GM12864 (cell line): ENCODE measurements at places on chromosomes 4 and X.
A peak's percentile ranks its signal among the peaks of the same experiment; 100 is the strongest.

- no peak for DNase-seq
Observed at GRCh38 chr4:161936625-161937550, 226.9 kb downstream of the FSTL5 start.

- no peak for DNase-seq
Observed at GRCh38 chr4:89598602-89599001, 238.4 kb downstream of the SNCA start.

- DNase-seq: no peak
Observed at GRCh38 chrX:14775416-14775815, 97.5 kb downstream of the FANCB start.

DNA sequence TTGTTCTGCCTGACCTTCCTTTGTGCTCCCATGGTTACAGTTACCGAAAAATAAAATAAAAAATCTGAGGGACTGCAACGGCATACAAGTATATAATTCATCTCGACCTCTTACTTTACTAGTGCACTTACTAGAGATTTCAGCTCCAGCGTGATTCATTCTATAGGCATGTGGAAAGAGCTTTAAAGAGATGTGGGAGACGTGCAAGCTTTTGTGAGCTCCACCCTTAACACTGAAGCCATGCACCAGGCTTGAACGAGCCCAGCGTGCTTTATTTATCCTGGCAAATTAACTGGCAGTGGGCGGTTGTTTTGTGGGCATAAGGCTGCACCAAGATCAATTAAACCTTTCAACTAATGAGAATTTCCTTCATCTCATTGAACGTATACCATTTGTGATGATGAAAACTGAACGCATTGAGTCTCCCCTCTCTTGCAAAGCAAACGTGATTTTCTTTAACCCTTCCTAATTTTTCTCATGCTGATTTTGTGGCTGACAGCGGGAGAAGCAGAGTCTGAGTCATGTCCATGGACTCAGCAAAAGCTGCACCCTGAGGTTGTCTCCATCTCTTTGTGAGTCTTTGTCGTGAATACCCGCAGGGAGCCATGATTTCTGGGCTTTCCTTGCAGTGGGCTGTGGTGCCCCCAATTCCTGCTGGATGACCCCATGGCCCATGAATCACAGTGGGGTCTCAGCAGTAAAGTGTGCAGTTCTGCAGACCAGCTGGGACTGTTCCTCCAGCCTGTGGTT lies 60.1 kb downstream of the MXRA5 start:
- no peak for DNase-seq

DNA sequence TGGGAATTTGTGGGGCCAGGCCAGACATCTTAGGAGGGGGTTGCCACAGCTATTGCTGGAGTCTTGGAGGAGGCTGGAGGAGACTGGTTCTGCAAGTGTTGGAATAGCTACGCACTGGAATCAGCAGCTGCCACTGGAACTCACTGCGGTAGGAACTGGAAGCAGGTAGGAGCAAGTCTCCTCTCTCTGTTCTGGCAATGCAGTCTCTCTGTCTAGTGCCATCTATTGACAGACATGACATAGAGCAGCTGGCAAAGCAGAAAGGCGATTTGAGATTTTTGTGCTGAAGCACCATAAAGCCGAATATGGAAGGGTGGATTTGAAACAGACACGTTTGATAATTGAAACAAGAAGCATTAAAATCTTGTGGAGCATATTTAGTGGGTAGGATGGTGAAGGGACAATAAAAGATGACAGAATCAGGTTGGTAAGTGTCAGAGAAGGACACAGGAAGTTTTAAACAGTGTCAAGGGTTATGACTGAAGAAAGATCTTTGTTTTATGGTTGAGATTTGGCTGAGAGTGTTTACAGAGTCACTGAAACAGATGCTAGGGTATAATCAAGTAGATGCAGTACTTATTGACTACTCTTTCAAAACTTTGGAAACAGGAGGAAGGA lies 23.5 kb upstream of the SYNPO2 start:
- DNase-seq: peak; percentile 19

DNA sequence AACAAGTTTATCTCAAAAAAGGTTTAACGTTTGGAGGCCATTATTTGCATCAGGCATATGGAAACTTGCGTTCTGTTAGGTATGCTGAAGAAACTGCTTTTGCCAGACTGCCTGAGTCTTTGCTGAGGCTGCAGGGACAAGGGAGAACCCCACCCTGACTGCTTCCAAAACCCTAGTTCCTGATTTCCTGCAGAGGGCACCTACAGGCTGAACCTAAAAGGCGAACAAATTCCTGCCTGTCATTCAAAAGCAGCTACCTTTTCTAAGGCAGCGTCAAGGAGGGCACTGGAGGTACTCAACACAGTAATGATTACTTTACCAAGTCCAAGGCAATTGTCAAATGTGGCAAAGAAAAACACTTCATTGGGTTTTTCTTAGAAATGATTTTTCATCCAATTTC lies 578 bp upstream of the CORIN start:
- no peak for DNase-seq

GRCh38 chr4:83370640-83370906 lies 35.9 kb upstream of the HPSE start:
- DNase-seq: no peak

- DNase-seq: peak; percentile 83
Observed at GRCh38 chr4:182918044-182918607, 940 bp upstream of the DCTD start.

DNA sequence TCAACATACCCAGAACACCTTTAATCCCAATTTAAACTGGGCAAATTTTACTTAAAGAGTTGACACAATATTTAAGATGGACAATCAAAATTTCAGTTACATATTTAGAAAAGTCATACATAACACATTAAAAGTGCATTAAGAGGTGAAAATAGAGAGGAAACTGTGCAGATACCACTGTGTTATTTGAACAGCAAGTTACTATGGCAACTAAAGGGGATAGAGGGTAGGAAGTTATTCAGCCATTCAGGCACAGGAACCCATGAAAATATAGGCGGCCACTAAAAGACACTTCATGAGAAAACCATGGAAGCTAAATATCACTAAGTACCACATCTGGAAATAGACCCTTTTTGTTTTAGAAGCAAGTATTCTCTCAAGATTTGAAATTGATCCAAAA lies 75.1 kb downstream of the PDGFC start:
- no peak for DNase-seq

DNA sequence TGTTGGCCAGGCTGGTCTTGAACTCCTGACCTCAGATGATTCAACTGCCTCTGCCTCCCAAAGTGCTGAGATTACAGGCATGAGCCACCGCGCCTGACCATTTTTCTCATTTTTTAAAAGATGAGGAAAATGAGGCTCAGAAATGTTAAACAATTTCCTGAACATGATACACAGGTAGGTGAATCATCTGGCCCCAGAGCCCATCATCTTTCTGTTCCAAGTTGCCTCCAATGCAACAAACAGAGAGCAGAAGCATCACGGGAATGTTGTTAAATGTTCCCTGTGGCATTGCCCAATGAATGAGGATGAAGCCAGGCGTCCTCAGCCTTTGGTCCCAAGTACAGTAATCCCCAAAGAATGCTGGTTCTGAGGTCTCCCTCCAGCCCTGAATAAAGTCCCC lies 31.3 kb upstream of the ANXA5 start:
- DNase-seq: no peak

DNA sequence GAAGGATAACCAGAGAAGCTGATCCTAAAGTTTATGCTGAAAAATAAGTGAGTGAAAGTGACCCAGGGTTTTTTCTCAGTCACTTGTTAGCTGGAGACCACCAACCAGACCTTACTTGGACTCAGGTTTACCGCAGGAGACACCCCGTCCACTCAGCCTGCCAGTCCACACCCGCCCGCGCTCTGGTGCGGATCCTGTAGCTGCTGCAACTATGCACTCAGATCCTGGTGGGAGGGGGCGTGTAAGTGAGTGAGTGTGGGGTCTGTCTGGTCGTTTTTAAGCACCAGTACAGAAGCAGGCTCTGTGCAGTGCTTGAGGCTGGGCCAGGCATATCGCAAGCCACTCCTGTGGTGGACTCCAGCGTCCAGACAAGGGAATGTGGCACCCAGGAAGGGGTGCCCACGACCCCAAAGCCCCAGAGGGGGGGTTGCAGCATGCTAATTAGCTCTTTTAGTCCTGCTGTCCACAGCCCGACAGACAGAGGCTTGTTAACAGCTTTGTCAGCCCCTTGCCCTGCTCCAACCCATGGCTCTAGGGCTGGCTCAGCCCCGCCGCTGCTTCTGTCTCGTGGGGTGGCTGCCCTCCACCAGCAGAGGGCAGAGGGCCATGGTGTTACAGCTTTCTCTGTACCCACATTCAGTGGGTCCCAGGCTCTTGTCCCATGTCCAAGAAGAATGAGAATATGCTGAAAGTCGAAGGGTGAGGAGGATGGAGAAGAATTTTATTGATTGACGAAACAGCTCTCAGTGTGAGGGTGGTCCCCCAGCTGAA lies 40.4 kb upstream of the PPP1R2C start:
- DNase-seq: no peak

DNA sequence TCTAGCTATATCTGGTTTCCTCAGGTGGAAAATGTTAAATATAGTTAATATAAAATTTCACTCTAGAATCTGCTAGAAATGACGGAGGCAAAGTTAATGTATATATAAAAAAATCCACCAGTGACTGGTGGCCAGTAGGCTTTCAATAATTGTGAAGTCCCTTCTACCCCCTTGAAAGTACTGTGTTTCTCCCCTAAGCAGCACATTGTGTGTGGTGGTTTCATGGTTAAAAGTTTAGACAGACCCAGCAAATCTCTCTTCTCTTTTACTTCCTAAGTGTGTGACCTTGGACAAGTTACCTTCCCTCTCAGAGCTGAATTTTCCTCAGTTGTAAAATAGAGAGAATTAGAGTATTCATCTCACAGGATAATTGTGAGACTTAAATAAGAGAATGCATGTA lies 600 bp upstream of the HEPH start:
- no peak for DNase-seq

DNA sequence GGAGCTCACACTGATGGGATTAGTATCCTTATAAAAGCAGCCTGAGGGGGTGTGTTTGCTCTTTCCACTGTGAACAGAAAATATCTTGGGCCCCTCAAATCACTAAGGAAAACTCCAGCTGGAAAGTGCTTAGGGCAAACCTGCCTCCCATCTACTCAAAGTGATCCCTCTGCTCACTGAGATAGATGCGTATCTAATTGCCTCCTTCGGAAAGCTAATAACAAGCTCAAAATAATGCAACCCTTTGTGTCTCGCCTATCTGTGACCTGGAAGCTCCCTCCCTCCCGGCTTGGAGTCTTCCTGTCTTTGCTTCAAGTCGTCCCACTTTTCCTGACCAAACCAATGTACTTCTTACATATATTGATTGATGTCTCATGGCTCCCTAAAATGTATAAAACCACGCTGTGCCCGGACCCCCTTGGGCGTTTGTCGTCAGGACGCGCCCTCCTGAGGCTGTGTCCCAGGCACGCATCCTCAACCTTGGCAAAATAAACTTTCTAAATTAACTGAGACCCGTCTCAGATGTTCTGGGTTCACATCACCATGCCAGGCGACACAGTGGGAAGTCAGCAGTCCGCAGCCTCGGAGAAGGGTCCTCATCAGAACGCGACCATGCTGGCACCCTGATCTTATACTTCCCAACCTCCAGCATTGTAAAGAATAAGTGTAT lies 34.1 kb upstream of the SORCS2 start:
- no peak for DNase-seq

DNA sequence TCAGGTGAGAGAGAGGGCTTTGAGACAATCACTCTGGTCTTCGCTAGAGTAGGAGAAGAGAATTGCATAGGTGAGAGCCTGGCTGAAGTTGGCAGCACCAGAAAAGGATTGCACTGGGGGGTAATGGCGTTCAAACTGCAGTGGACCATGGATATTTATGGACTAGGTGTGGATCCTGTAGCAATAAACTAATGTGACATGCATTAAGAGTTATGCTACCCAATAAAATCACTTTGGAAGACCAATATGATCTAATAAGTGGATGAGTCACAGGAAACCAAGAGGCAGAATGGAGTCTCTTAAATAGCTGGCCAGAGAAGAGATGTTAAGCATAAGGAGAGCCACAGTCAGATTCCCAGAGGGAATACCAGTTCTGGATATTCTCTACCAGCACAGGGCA lies 259.8 kb downstream of the FBXO8 start:
- DNase-seq: no peak

DNA sequence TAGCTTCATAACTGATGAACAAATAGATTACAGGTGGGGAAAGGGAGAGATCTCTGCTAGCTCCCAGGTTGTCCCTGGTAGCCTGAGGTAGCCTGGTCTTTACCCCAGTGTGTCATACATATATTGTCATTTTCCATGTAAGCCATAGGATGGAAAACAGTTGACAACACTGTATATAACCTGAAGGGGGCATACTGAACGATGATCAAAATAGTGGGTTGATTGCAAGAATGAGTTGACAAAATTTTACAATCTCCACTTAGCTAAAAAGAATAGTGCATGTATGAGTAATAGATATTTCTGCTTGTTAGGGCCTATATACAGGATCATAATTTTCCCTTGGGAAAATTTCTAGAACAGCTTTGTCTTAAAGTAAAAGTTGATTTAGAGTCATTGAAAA lies 304.1 kb upstream of the HAND2 start:
- DNase-seq: no peak

DNA sequence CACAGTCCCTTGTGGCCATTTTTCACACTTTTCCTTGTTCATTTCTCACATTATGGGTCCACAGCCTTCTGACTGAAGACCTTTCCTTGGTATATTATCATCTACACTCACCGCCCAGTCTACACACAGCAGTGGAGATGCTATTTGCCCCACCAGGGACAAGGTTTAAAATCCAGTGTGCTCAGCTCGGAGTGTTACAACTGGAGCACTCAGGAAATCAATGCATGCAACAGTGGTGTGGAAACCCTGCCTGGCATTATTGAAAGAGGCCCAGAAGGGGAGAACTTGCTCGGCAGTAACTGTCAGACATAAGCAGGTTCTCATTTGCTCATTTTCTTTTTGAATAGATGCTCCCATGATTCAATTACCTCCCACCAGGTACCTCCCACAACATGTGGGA lies 340.9 kb downstream of the DHRSX start:
- DNase-seq: no peak

GRCh38 chr4:1462009-1462767 lies 55.9 kb upstream of the NKX1-1 start:
- DNase-seq: no peak

DNA sequence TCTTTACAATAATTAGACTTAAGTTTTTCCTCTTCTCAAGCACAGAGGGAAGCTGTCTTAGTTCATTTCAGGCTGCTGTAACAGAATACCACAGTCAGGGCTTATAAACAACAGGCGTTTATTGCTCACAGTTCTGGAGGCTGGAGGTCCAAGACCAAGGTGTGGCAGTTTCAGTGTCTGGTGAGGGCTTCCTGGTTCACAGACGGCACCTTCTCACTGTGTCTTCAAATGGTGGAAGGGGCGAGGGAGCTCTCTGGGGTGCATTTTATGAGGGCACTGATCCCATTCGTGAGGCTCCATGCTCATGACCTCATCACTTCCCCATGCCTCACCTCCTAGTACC lies 115.7 kb upstream of the MXRA5 start:
- DNase-seq: no peak

GRCh38 chr4:96739101-96739500 lies 899.2 kb downstream of the PDHA2 start:
- no peak for DNase-seq

DNA sequence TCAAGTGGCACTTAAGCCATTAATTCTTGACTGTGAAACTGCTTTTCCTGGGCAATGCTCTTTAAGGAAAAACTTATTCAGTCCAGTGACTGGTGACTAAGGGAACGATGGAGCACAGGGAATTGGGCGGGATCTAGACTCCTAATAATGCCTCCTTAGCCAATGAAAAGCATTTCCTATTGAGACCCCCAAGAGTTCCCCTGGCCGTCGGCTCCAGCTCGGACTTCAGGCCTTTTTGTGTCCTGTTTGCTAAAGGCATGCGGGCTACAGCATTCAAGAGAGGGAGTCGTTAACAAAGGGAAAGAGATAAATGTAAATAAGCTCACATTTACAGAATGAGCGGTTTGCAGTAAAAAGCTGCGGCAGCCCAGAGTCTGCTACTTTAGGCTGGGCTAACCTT lies at the start of gene LPAR4:
TSS of gene LPAR4 (plus strand) at position 232 of the 400 bp plus-strand sequence. CDS start 7,150 bp downstream, outside the sequence.
- no peak for DNase-seq
